ENCODE measurements at places on chromosomes 2 and 18.

GRCh38 chr2:207764096-207764630, 5.5 kb downstream of the FZD5 start:
- no peak for DNase-seq

GRCh38 chr2:203338322-203338721, 10.1 kb downstream of the ABI2 start:
- no peak for DNase-seq

- DNase-seq = no peak
Measured at GRCh38 chr2:82224301-82224940, 1919.9 kb upstream of the LRRTM1 start.

DNA sequence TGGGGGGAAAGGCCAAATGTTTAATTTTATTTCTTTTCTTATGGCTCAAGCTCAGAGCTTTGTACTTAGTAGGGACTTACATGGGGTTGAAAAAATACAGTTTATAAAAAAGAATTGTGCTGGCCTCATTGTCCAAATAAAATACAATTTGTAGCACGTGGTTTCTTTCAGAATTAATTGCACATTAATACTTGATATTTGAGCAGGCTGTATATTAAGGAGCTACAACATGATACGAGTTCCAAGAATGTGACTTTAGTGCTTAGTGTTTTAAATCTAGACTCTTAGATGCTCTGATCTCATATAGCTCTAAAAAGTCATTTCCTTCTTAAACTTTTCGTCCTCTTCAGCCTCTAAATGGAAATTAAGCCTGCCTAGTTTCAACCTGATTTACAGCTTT, 46.4 kb upstream of the RASGRP3 start:
- no peak for DNase-seq

- no peak for DNase-seq
Measured at GRCh38 chr18:58215011-58215410, 171.0 kb downstream of the NEDD4L start.

GRCh38 chr2:76563730-76564129, 853.0 kb upstream of the GCFC2 start:
- DNase-seq = no peak

DNA sequence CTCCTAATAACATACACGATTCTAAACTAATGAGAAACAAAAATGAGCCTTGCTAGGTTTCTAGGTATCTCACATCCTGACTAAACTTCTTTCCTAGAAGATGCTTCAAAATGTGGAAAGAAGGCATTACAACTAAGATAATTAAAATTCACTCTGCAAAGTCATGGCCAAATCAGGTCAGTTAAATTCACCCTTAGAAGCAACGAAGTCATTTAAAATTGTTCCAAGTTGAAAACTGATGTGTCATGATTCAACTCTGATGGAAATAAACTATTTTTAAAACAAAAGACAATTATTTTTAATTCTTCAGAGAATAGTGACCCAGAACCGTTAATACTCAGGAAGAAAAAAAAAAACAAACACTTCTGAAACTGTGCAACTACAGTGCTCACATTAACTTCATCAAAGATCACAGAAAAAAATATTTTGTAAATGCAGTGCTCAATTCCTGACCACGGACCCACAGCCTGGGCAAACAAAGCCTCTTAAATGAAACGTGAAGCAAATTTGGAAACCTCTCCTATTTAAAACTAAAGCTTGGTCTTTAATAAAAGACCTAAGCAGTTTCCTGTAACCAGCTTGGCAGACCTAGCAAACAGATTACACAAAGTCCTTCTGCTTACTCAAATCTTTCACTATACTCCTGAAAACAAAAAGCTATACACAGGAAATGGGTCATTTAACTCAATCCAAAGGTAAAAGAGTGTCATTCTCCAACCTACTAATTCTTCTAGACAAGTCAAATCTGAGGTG, 39.0 kb downstream of the CHN1 start:
- DNase-seq = peak; percentile 61

DNA sequence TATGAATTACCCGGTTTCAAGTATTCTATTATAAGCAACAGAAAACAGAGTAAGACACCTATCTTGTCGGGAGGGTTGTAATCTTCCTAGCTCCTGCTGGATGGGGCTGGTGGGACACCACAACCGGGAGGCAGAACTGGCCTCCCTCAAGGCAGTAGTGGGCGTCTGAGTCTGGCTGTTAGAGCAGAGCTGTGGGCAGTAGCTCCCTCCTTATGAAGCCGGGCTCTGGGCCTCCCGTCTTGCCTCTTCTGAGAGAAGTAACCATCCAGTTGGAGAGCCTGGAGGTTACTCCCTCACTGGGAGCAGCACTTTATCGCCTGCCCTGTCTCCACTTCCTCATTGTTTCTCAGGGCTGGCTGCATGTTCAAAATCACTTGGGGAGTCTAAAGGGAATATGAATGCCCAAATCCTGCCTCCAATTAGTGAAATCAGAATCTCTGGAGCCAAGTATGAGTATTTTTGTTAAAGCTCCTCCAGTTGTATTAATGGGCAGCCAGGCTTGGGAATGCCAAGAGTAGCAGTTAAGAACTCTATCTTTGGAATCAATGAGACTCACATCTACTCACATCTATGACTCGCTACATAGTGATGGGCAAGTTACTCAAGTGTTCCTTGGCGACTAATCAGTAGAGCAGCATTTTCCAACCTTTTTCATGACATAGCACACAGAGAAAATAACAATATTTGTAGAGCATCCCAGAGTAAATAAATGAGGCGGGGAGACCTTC, 27.3 kb upstream of the NRP2 start:
- DNase-seq = no peak

DNA sequence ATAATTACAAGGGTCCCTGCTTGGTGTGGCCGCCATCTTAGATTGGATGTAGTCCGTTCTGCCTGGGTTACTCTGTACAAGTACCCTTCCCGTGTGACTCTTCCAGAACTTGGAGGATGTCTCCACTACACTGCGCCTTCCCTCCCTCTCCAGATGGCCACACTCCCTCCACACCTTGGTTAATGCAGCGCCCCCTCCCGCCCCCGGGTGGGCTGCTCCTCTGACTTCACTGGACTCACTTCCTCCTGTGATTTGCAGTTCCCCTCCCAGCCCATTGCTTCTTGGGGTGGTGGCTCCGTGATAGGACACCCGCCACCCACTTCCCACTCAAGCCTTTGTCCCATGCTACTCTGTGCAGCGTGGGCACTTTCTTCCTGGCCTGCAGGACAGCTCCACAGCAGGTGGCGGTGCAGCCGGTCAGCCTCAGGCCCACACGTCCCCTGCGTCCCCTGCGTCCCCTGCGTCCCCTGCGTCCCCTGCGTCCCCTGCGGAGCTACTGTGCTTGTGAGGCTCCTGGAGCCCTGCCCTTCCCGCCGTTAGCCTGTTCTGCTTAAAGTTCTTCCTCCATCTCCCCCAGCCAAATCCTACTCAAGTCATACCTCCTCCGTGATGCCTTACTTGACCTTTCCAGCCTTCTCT, 130.5 kb upstream of the SIX3 start:
- DNase-seq = no peak

DNA sequence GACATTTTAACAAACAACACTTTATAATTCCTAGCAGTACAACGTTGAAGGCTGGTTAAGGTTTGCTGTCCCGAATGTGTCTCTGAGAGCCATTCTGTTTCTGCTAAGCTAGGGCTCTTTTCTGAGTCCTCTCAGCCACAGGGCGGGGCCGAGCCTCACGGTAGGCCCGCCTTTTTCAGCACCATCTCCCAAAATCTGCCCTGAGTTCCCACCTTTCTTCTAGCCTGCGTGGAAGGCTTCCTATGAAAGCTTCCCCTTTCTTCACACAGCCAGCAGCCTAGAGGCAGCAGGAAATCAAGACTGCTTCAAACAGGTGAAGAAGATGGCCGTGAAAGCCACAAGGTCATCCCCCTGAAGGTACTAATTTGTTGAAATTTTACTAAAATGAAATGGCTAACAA, 255.5 kb downstream of the CDH2 start:
- no peak for DNase-seq

DNA sequence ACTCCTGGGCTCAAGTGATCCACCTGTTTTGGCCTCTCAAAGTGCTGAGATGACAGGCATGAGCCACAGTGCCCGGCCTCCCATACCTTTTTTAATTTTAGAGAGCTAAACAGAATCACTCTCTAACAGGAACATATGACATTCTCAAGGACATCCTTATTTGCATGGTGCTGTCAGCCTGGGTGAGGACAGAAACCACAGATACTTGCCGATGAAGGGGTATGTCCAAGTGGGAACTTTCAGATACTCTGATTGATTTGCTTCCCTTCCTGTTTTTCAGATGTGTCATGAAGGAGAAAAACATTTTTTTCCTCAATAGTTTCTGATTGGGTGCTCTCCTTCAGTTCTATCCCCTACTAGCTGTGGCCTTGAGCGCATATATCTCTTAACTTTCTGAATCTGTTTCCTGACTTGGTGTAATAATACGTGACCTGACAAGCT, 49.6 kb downstream of the MYO3B start:
- peak; percentile 52 for DNase-seq

DNA sequence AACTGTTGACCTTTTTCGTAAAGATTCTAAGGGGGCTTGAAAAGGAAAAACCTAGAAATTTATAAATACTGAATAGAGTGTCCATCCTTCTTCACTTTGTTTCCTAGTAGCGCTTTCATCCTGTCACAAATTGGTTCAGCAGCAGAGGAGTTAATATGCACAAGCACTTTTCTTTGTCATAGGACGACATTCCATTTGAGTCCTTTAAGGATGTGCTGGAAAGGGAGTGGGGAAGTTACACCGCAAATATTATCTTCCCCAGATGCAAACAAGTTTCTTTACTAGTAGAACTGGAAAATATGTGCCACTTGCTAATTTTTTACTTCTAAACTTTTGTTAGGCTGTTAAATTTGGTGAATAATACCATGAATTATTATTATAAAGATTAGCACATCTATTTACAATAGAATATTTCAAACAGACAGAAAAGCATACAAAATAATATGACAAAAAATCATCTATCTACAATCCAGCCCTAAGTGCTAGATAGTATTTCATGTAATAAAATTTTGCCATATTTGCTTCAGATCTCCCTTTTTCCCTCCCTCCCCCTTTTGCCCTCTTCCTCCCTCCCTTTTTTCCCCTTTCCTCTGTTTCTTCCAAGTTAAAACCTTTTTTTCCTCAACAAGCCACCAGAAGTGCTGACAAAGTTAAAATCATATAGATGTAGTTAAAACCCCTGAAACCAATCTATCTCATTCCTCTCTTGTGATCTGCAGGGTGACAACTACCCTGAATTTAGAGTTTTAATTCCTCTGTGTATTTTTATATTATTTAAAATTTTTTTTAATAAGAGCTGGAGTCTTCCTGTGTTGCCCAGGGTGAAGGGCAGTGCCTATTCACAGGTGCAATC, 50.5 kb upstream of the MAP4K3 start:
- no peak for DNase-seq

- peak; percentile 57 for DNase-seq
Measured at GRCh38 chr2:24972315-24972961, 683 bp upstream of the DNAJC27 start.

DNA sequence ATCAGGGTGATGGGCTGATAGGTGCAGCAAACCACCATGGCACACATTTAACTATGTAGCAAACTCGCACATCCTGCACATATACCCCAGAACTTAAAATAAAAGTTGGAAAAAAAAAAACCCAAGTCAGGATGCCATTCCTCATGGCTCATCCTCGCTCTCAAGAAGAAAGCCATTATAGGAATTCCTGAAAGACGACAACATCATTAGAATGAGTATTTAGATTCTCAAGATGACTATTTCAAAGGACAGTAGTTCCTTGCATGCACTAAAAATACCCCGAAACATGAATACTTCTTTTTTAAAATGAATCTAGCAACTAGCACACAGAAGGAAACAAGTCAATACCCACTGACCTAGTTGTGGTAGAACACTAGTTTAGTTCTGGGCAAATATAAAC, 285.8 kb upstream of the REV1 start:
- no peak for DNase-seq

- no peak for DNase-seq
Measured at GRCh38 chr2:187543488-187543887, 10.7 kb downstream of the TFPI start.

DNA sequence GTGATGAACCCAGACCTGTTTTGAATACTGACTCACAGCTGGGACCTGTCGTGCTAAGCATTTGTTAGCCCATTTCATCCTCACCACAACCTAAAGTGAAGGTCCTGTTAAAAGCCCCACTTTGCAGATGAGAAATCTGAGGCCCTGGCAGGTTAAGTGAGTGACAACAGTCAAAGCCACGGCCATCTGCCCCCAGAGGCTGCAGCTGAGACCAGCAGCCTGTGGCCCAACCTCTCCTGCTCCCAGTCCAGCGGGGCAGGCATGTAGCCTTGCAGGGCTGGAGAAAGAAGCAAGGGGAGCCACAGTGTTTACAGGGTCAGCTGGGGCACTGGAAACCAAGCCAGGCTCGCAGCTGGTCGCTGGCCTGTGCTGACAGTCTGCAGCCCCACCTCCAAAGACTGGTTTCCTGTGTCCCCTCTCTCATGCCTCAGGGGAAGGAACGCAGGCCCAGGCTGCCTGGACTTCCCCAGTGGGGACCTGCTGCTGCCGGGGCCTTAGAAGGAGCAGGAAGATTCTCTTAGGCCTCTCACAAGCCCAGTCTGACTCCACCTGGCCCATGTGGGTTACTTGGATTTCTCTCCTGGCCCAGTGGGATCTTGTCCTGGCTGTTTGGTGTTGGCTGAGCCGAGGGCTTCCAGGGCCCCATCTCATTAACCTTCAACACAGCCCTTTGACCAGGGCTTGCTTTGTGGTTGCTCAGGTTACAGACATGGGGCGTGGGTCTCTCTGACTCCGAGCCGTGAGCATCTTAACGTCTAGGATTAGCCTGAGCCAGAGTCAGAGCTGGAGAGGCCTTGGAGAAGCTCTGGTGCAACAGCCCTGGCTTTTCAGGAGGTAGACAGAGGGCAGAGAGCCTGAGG, 1.7 kb downstream of the INPP5D start:
- peak; percentile 51 for DNase-seq

DNA sequence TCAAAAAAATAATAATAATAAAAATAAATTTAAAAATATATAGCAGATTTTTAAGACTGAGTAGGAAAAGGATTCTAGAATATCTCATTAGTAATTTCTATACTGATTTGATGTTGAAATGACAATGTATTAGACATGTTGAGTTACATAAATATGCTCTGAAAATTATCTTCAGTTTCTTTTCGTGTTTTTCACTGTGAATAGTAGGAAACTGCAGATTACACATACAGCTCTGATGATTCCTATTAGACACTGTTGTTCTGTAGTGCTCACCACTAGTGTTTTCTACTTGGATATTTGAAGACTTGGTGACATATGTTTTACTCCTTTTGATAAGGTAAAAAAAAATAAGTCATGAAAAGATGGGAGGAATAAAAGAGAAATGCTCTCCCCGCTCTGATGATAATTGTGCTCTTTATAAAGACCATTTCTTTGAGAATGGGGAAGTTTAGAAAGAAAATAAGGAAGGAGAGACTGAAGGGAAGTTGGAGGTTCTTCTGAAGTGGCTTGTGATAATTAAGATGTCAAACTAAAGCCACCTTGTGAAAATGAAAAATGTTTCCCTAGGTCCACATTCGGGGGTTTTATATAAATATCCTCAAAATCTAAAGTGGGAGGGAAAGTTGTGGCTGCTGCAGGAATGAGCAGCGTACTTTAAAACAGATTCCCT, 52.9 kb downstream of the SLC9A2 start:
- no peak for DNase-seq

DNA sequence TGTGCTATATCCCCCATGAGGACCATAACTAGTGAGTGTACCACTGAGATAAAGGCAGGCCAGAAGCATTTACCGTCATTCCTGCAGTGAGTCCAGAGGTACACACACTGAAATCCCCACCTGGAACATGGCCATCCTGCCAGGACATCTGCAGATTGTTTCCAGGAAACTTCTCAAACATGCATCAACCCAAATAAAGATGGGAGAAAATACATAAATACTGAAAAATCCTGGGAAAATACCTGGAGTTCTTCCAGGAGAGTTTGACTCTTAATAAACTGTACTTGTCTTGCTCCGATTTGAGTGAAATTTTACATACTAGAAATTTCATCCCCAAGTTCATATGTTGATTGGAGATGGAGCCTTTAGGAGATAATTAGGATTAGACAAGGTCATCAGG, 388.1 kb upstream of the KLHL29 start:
- no peak for DNase-seq
